ENCODE measurements at places on chromosomes 1 and 21. TPM values are rescaled to one million over a fixed set of nuclear protein-coding genes. Genes with fewer than 3 reads are reported as not detected.

- no peak for DNase-seq
Observed at GRCh38 chr1:64601207-64601606, 131.3 kb downstream of the CACHD1 start.

GRCh38 chr1:242211254-242212022, 212.5 kb upstream of the MAP1LC3C start:
- no peak for DNase-seq

KIAA1614 gene
- total RNA-seq, result 12.3 TPM

DNA sequence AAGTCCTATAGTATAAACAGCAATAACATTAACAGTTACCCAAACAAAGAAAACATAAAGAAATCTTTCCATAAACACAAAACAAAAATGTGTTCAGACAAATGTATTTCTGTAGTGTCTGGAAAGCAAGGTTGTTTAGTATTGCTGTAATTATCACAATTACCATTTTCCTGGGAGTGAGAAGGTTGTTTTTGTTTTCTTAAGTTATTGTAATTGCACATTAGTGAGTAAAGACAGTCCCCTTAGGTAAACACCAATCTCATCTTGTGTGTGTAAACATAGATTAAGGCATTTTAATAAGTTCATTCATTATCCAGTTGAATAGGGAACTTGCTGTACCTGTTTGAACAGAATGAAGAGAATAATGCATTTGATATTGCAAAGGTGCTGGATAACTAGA, 356.9 kb upstream of the ADGRL4 start:
- no peak for DNase-seq

GRCh38 chr1:241079047-241079446, 278.0 kb downstream of the RGS7 start:
- no peak for DNase-seq

DNA sequence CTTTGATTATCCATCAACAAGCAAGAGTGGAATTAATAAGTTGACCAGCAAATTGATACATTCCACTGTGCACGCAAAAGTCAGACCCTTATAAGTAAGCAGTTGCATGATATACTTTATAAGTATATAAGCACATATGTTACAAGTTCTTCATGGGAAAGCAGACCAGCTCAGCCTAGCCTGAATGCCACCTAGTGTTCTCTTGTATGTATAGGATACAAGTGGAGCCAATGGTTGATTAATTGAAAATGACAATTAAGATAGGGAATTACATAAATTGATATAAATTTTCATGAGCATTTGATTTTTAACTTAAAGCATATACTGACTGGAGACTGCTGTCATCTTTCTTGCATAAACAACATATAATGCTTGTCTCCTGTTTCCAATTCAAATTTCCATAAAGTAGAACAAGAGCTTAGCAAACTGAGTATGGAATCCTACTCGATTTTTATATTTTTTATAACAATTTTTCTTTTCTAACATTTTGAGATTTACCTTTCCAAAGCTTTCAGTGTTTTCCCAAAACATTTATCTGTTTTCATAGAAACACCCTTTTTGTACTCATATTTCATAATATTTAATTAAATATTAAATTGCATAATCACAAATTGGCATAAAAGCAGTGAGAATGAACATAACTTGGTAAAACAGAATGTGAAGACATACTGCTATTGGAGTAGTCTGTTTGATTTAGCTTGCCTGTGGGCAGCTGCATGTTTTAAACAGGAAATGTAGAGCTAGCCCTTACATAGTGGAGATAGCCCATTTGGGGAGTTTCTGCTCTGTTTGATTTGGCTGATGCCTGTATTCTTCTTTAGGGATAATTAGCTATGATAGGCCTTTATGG, 62.8 kb downstream of the MAGI3 start:
- peak; percentile 31 for DNase-seq

GRCh38 chr1:61157468-61157987, 75.2 kb downstream of the NFIA start:
- DNase-seq, result no peak

- no peak for DNase-seq
Observed at GRCh38 chr1:29546496-29546895, 310.2 kb downstream of the PTPRU start.

- DNase-seq, result no peak
Observed at GRCh38 chr1:94607398-94607797, 65.8 kb upstream of the F3 start.

- no peak for DNase-seq
Observed at GRCh38 chr1:201401700-201402099, 2.6 kb upstream of the LAD1 start.

DNA sequence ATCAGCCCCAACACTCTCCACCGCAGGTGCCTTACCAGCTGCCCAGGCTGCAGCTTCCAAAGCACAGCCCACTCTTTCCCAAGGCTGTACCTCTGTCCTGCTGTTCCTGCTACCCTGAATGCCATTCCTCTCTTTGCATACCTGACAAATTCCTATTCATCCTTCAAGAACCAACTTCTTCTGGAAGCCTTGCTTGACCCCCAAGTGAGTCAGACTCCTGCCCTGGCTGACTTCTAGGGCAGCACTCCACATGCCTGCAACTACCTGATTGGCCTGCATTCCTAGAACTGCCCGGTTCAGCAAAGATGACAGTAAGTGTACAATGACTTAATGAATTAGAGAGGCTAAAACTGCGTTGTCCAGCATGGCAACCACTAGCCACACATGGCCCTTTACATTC, 20.8 kb upstream of the PDZK1IP1 start:
- DNase-seq, result no peak

GRCh38 chr1:67314696-67315095, 7.0 kb downstream of the IL12RB2 start:
- DNase-seq, result no peak

FCRL5 gene
- total RNA-seq, result 10.3 TPM

BATF3 gene
- 6.5 TPM for total RNA-seq

DNA sequence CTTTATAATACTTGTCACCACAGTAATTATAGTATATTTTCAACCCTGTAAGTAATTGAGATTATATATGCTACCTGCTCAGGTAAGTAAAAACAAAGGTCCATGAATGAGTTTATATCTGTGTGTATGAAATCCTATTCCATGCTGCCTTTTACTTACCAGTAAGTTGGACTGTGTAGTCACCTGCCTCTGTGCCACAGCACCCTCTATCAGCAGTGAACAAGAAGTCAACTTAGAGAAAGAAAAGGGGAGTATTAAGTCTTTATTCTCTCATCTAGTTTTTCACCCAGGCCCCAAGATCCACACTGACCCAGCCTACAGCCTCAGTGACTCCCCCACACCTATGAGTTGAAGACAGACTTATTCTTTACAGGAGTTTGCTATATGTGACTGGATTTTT, 36.9 kb upstream of the IFI16 start:
- no peak for DNase-seq

DNA sequence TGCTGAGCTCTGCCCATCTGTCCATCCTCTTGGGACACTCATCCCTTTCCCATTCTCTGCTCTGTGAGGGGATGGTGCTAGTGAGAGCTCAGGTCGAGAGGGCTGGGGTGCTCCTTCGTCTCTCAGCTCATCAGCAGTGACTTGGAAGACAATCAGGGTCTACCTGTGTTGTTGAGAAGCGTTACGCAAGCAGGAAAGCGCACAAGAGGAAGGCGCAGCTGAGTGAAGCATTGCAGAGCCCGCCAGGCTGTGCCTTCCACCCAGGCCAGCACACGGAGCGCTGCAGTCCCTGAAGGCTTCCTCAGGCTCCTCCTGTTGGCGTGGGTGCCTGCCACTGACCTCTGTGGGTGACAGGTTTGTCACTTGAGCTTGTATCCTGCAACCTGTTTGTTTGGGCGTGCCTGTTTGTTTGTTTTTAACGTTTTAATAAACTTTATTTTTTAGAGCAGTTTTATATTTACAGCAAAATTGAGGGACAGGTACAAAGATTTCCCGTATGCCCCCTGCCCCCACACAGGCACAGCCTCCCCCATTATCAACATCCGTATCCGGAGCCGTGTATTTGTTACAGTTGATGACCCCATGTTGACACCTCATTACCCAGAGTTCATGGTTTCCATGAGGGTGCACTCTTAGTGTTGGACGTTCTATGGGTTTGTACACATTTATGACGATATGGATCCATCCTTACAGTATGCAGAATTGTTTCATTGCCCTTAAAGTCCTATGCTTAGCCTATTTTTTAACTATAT, 36.7 kb downstream of the ADARB1 start:
- no peak for DNase-seq

S1PR1 gene
- 51.6 TPM for total RNA-seq

- no peak for DNase-seq
Observed at GRCh38 chr1:56473582-56474270, 105.6 kb downstream of the PLPP3 start.

KCNK1 gene
- total RNA-seq, result 10.7 TPM

CREG1 gene
- total RNA-seq, result 91.2 TPM

- DNase-seq, result no peak
Observed at GRCh38 chr1:17104782-17105181, 14.5 kb downstream of the PADI2 start.

GRCh38 chr1:192087334-192087733, 70.9 kb upstream of the RGS18 start:
- DNase-seq, result no peak

GRCh38 chr1:110675060-110675791, 486 bp upstream of the KCNA3 start:
- peak; percentile 37 for DNase-seq

TTC22 gene
- total RNA-seq, result 16.5 TPM

DNA sequence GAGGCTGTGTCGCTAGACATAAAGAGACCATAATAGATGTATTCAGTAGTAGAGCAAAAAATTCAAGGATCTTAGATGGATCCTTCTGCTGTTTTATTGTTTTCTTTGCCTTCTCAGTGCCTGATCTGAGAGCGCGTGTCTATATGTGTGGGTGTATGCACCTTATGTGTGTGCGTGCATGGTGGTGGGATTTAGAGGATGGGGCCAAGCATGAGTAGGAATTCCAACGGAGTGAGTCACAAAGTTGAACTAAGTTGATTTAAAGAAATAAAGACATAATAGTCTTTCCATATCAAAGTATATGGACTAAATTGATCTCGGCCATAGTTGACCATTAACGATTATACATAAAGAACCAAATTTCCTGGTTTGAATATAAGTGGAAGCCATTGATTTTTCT, 178.7 kb downstream of the CYYR1 start:
- no peak for DNase-seq

GRCh38 chr1:160143695-160144094, 7.7 kb upstream of the ATP1A4 start:
- DNase-seq, result no peak

GRCh38 chr21:24276204-24276603, 1331.1 kb downstream of the MRPL39 start:
- DNase-seq, result no peak

SPRR4 gene
- total RNA-seq, result not detected

GRCh38 chr1:118154220-118154619, 30.8 kb downstream of the SPAG17 start:
- DNase-seq, result no peak

DNA sequence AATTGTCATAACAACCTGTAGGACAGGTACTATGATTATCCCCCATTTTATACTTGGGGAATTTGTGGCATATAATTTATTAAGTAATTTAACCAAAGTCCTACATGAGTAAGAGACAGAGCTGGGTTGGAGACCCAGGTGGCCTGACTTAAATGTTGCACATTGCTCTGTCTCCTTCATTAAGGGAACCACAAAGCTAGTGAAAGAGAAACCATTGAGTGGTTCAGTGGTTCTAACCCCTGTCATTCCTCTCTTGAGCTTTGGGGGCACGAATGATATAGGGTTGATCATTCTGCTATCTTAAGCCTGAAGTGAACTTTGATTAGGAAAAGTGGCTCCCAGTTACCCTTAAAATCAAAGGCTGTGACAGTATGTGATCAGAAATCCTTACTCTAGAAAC, 5.3 kb upstream of the MAP3K7CL start:
- no peak for DNase-seq

GRCh38 chr1:27862671-27863537, 9.4 kb upstream of the THEMIS2 start:
- peak; percentile 80 for DNase-seq

DNA sequence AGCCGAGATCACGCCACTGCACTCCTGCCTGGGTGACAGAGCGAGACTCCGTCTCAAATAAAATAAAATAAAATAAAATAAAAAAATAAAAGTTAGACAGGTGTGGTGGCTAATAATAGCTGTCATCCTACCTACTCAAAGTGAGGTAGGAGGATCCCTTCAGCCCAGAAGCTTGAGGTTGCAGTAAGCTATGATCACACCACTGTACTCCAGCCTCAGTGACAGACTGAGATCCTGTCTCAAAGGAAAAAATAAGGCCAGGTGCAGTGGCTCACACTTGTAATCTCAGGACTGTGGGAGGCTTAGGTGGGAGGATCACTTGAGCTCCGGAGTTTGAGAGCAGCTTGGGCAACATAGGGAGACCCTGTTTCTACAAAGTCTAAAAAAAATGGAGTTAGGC, 18.0 kb downstream of the NOL9 start:
- no peak for DNase-seq

- no peak for DNase-seq
Observed at GRCh38 chr1:31818206-31818605, 2.4 kb upstream of the SPOCD1 start.

TRPM2 gene
- 11.5 TPM for total RNA-seq

CRNN gene
- total RNA-seq, result not detected

DNA sequence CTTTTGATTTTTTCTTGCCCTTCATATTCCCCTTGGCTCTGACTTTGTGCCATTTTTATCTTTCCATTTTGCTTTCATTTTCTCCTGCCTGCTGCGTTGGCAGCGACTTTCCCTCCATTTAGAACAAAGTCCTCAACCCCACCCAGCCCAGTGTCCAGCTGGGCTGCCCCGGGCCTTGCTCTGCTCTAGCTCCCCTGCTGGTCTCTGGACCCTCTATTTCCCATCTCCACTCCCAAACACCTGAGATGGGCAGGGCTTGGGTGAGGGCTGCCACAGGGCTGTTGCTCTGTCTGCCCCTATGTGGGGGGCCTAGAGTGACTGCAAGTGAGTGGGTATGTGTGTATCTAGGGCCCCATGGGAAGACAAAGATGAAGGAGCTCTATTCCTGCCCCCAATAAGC, 7.3 kb upstream of the ADAM15 start:
- no peak for DNase-seq

GRCh38 chr1:116334015-116334547, 39.0 kb upstream of the ATP1A1 start:
- DNase-seq, result peak; percentile 64

C1orf35 gene
- total RNA-seq, result 17.4 TPM

DNA sequence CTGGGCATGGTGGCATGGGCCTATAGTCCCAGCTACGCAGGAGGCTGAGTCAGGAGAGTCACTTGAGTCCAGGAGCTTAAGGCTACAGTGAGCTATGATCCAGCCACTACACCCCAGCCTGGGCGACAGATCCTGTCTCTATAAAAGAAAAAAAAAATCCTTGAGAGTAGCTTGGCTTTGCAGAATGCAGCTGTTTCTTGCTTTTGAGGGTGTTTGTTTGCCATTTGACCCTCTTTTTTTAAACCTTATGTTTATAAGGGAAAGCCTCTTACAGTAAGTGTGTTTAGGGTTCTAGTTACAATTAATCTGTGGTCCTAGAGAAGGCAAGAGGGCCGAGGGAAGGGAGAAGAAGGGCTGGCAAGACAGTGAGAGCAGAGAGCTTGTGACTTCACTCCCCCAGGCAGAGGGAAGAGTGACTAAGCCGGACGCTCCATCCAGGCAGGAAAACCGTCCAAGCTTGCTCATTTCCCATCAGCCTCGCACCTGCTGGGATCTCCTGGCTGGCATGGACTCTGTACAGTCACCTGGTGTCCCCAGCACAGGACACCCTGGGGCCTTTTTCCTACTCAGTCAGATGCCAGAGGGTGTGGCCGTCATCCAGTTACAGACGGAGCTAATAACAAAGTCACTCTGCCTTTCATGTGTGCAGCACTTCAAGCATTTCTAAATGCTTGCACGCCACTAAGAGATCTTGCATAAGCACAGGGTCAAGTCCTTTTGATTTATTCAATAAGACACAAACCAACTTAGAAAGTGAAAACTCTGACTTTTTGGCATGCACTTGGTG, 55.5 kb upstream of the PSEN2 start:
- peak; percentile 71 for DNase-seq

HEYL gene
- 32.8 TPM for total RNA-seq

All from kidney (tissue), 22 donors.